ENCODE measurements at places on chromosomes 11 and 22.

DNA sequence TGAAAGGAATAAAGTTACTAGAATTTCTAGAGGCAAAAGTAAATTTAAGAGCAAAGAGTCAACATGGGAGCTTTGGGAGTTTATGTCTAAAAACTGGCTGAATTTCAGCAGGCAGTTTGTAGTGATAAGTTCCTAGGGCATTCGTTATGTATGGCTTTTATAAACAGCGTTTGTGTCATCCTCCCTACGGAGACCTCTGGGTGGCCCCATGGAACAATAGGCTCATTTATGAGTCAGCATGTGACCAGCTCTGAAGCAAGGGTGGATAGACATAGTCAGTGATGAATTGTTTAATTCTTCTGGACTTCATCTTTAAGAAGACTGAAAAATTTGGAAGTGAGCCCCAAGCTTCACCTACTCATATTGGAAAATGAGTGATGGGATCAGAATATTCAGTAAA is 37.1 kb downstream of the SVIP start:
- DNase-seq: no peak

DNA sequence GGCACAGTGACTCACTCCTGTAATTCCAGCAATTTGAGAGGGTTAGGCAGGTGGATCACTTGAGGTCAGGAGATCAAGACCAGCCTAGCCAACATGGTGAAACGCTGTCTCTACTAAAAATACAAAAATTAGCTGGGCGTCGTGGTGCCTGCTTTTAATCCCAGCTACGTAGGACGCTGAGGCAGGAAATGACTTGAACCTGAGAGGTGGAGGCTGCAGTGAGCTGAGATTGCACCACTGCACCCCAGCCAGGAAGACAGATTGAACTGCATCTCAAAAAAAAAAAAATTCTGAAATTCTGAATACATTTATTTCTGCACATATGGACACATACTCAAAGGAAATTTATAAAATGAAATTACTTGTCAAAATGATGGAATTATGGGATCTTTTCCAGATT is 103.2 kb downstream of the GRIA4 start:
- DNase-seq: no peak

GRCh38 chr22:26949193-26949592 is 291.8 kb downstream of the MIAT start:
- DNase-seq: no peak

DNA sequence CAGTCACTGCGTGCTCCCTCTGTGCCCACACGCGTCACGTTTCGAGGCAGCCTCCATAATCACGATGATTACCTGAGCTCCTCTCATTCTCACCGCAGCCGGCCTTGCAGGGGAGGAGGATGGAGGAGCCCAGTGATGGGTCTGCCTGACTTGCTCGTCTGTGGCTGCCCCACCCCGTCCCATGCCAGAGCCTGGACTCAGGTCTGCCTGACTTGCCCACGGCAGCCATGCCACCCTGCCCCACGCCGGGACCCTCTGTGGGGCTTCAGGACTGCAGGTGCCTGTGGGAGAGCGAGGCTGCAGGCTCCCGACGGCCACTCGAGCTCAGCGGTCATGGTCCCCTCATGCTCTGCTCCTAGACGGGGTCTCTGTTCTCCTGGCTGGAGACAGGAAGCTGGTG is 1025.1 kb downstream of the BRD1 start:
- no peak for DNase-seq

DNA sequence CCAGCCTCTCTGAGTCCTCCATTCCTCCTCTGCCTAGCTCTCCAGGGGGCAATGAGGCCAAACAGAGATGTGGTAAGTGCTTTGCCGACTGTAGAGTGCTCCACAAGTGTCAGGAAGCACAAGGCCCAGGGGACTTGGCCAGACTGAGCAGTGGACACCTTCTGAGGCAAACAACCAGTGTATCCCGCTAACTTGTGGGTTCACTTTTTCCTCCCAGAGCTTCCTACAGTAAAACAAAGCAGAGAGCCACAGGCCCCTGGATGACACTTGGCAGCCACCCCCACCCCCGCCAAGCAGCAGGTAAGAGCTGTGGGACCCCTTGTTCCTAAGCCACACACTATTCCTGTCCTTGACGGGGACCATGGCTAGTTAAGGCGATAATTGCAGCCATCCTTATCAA is 160.9 kb downstream of the CACNA1I start:
- no peak for DNase-seq

- DNase-seq: no peak
These were observed 48.7 kb upstream of the TEAD1 start for GRCh38 chr11:12625438-12626071.

DNA sequence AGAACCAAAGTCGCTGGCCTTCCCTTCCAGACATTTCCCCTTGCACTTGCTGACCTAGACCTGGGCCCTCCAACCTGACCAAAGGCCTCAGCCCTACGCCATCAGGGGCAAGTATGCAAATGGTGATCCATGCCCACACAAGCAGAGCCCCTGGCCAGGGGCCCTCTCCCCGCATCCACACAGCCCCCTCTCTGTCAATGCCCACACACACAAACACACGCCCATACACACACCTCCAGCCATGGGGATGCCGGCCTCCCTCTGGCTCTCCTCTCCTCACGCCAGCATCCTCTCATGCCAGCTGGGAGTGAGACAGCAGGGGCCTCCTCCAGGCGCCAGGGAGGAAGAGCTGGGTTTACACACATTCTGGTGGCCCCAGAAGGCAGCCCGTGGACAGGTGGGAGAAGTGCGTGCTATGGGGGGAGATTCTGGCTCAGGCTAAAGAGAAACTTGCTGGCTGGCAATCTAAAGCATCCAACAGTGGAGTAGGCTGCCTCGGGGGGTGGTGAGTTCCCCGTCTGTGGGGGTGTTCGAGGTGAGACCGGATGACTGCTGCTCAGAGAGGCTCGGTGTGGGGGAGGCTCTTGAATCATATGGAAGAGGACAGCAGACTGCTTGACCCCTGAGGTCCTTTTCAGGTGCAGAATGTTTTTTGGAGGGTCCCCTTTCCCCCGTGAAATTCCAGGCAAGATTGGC is 4.8 kb downstream of the NRXN2 start:
- DNase-seq: no peak

DNA sequence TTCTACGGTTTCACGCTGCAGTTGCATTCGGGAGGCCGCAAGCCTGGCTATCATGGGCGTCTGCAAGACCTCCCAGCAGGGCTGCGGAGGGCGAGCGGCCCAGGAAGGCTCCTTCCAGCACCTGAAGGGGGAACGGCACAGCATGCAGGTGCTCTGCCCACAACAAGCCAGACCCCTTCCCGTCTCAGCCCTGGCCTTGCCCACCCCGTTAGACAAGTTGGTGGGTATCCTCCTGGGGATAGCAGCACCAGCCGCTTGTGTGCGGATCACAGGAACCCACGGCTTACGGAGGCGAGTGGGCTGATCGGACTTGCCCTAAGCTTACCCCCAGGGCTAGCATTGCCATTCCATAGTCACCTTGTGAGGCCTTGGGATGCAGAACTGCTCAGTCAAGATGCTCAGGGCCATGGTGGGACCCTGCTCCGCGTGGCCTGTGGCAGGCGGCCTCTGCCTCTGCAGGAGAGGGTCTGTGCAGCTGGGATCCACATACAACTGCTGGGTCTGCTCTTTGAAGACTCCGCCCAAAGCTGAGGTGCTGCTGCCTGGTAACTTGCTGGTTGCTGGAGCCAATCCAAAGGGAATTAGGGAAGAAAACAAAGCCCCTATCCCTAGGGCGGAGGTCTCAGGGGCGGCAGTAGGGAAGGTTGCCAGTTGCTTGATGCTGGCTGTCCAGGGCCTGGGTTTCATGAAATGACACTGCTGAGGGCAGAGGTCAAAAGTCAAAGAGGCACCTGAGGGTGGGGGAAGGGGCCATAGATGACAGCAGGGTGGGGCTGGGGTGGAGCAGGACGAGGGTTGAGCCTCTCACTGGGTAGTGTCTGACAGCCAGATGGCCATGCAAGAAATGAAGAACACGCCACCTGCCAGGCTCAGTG is 1.4 kb upstream of the OSBPL5 start:
- DNase-seq: no peak

GRCh38 chr11:70324376-70325115 is 54.1 kb downstream of the PPFIA1 start:
- no peak for DNase-seq

DNA sequence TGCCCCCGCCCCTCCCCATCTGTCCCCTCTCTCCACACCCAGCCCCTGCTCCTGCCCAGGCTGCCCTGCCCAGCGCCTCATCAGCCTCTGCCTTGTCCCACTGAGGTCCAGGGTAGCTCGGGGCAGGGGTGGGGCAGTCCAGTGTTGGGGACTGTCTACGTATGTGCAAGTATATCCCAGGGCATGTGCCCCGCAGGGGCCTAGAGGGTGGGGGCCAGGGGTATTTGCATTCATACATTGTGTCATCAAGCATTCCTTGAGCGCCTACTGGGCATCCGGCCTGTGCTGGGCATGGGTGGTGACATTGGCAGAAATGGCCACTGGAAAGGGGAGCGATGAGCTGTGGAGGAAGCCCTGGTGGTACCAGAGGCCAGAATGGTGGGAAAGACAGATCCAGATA is 17.6 kb upstream of the TAB1 start:
- no peak for DNase-seq
